ENCODE measurements at places on chromosomes 13 and 19.

GRCh38 chr13:22569811-22570210 is 611.0 kb upstream of the SGCG start:
- DNase-seq, result no peak

DNA sequence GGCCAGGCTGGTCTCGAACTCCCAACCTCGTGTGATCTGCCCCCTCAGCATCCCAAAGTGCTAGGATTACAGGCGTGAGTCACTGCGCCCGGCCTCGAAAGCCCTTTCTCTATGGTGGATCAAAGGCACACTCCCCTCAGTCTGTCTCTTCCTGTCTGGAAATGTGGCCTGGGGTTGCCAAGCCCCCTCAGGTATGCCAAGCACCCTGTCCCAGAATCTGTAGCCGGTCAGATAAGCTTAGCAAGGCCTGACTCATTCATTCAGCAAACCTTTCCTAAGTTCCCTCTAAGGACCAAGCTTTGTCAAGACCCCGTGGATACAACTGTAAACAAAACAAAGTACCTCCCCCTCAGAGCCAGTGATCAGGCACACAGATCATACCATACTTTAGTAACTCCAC is 14.1 kb downstream of the NUCB1 start:
- DNase-seq, result no peak

GRCh38 chr19:37817180-37817981 is 38.0 kb upstream of the ZNF573 start:
- no peak for DNase-seq

- no peak for DNase-seq
Measured at GRCh38 chr13:93023929-93024328, 202.7 kb upstream of the GPC6 start.

DNA sequence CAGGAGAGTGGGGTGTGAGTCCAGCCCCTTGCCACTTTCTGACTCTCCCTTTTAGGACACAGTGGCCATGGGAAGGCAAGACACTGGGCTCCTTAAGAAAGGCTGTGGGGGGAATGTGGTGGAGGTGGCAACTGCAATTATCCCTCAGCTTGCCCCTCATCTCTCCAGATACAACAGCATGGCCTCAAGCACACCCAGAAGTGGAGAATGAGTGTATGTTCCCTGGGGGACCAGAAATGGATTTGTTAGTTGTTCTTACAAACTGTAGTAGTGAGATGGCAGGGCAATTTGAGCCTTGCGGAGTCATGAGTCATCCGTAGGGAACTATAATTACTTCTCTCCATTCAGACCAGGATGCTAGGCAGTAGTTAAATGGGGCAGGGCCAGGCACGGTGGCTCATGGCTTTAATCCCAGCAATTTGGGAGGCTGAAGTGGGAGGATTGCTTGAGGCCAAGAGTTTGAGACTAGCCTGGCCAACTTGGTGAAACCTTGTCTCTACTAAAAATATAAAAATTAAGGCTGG is 25.6 kb upstream of the CXCL17 start:
- no peak for DNase-seq

GRCh38 chr19:13830114-13830740 is 35.0 kb downstream of the ZSWIM4 start:
- DNase-seq, result no peak

DNA sequence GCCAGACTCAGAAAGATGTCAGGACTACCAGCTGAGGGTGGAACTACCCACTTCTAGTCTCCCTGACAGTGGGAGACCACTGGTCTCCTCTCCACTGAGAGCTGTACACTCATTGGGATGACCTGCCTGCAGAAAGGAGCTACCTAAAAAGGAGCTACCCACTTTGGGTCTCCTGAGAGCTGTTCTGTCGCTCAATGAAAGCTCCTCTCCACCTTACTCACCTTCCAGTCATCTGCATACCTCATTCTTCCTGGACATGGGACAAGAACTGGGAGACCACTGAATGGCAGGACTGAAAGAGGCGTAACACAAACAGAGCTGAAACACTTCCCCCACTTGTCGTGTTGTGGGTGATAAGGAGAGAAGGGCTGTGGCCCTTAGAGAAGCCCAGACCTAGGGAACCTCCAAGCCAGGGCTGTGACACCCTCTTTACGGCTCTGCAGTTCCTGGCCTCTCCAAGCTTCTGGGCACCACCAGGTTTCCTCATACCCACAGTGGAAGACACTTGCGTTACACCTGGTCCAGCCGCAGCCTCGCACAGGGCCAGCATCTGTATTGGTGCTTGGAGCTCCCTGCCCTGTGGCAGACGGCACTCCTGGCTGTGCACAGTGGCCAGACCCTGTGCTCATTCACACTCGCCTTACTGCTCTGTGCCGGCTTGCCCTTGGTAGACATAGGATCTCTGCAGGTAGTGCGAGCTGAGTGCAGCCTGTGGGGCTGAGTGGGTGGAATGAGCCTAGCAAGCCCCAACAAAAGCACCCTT is 54.9 kb upstream of the SLITRK6 start:
- DNase-seq, result no peak

DNA sequence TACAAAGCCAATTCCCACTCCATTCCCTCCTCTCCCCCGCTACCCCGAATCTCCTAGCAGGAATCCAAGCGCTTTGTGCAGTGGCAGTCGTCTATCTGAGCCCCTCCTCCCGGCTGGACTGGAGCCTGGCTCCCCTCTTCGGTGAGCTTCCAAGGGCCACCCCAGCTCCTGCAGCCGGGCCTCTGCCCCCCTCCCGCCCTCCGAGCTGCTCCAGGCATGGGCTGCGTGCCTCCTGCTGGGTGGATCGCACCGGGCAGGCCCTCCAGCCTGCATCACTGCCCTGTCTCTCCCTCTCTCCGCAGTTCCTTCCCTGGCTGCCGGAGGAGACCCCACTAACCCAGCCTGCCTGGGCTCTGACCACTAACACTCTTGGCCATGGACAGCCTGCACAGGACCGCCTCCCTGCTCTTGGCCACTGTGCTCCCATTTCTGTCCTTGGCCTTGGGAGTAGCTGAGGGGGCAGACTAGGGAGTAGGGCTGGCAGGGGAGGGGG is 12.9 kb upstream of the LENG8 start:
- DNase-seq, result no peak

- DNase-seq, result no peak
Measured at GRCh38 chr13:58083064-58083463, 451.5 kb downstream of the PCDH17 start.
